Stimulated activated CD8-positive, alpha-beta memory T cell treated with anti-CD3 and anti-CD28 coated beads, Interleukin-4, amount 100 ng/mL, for 4 hours (primary cell): ENCODE measurements at places on chromosomes 11 and 22.

- DNase-seq, result no peak
Measured at GRCh38 chr11:19525714-19526113, 186.9 kb upstream of the NAV2 start.

DNA sequence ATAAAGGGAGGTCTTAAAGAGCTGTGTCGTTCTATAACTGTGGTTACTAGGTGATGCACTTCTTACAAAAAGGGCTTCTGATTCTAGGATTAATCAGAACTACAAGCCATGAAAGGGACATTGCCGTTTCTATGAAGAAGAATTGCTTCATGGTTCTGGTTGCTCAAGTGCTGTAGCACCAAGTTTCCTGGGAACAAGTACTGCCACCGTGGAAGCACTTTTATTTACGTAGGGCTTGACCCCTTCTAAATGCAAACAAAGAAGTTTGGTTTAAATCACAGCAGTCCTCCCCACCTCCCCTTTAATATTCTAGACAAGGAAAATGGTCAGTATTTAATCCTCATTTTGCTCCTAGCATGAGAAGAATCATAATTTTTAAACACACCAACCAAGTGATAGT, 9.8 kb downstream of the YAP1 start:
- no peak for DNase-seq

GRCh38 chr11:24181395-24182047, 315.3 kb upstream of the LUZP2 start:
- no peak for DNase-seq

- DNase-seq, result no peak
Measured at GRCh38 chr11:69512790-69513189, 31.3 kb downstream of the LINC01488 start.

- no peak for DNase-seq
Measured at GRCh38 chr11:10051868-10052586, 242.0 kb downstream of the SBF2 start.

DNA sequence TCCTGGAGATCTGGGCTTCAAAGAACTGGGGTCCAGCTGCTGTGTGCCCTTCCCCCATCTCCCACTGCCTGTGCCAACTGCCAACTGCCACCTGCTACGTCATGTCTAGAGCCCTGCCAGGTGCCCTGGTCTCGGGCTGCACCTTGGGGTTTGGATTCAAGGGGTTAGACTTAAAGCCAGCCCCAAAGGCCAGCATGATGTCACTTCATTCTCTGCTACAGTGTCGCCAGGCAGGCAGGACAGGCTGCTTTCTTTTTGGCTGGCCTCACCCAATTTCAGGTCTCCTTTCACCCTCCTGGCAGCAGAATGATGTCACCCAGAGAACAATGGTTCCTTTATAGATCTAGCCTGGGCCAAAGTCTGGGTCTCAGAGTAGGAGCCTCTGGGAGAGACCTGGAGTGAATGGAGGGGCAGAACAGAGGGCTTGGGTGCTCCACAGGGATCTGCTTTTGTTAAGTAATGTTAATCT, 79.5 kb upstream of the CRYBB3 start:
- DNase-seq, result no peak

GRCh38 chr11:129578006-129578405, 202.4 kb downstream of the BARX2 start:
- DNase-seq, result no peak

DNA sequence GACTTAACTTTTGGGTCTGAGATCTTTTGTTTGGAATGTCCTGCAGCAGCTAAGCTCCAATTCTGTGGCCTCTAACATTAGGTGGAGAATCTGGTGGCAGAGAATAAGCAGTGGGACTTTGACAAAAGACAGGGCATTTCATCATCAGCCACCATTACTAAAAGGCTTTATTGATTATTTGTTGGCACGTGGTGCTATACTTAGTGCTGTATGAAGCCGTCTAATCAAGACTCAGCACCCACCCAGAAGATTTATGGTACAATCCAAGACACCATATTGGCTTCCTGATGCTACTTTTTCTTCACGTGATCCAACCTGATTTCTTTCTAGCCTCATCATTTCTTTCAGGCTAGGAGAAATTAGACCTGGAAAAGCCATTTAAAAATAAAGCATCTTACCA, 80.7 kb upstream of the GRAMD1B start:
- no peak for DNase-seq

GRCh38 chr11:64971421-64972233, at the start of gene MAJIN:
MAJIN (minus strand) TSS chr11:64972108; CDS start chr11:64959405, 12,703 bp downstream.
- DNase-seq, result peak; percentile 74

DNA sequence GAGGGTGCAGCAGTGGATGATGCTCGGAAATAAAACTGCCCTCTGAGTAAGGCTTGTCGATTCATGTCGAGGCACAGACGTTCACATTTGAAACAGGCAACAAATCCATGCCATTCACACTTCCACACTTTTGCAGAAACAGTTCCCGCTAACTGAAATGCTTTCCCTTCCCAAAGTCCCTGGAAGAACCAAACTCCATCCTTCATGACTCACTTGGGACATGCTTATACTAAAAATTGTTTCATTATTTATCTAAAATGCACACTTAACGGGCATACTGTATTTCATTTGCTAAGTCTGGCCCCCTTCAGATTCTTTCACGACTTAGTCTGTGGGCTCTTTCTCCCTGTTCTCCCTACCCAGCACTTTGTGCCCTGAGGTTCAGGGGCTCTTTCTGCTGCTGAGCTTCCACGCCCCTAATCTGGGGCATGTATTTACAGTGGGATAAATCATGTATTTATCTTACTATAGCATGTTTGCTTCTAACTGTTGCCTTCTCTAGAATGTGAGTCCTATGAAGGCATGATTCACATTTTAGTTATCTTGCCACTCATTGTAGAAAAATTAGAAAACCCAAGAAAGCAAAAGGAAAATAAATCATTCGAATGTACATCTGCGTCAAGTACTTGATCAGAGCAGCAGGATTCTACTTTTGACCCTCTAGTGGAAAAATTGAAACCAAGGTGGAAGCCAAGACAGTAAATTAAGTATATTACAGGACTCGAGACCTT, 12.5 kb downstream of the SCGB1A1 start:
- no peak for DNase-seq

DNA sequence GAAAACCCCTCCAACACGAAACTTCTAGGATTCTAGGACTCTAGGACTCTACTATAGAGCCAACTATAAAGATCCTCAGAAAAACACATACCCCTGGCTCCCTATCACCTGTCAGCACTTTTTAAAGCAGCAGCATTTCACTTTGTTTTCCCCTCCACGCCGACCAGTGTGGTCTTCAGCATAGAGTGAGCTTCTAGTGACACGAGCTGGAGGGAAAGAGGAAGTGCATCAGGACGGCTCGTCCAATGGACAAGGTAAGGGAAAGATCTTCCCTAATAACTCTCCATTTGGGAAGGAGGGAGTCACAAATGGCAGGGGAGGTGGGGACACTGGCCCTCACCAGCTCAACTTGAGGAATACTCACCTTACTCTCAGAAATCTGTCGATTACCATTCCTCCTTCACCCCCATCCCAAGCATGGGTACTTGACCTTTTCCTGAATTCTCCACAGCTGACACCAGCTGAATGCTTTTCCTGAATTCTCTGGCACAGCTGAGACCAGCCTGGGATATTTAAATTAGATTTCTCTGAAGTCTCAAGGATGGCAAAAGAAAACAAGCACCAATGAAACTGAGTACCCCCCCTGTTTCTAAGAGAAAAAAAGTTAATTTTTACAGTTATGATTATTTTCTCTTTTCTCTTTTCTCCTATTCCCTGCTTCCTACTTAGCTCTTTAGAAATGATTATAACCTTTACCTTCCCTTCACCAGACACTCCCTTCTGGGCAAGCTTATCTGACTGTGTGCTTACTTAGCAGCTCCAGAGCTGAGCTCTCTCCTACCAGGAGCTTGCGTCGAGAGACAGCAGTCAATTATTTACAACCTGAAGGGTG, 33.3 kb upstream of the NNMT start:
- no peak for DNase-seq

DNA sequence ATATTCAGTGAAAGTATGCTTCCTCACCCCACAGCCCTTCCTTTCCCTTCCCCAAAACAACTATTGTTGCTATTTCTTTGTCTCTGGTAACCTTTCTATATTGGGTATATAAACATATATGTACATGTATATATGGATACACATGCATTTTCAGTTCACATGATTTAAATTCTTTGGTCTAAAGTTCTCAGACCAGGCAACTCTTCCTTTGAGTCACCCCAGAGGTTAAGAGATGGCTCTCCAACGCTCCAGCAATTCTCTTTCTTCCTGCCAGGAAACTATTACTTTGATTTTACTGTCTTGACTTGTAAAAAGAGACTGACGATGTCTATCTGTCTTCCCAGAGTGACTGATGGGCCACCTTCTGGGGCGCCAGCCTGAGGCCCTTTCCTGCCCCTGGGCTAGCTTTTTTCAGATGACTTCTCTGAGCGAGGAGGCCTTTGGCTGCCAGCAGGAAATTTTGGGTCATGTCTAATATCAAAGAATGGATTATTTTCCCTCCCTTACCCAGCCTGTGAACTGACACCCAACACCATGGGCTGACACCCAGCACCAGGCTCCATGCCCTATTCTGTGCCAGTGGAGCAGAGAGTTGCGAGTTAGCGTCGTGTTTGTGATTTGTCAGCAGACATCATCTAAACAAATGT, 14.4 kb upstream of the ST3GAL4 start:
- no peak for DNase-seq

GRCh38 chr11:116948391-116948790, 111.0 kb upstream of the APOA1 start:
- no peak for DNase-seq

DNA sequence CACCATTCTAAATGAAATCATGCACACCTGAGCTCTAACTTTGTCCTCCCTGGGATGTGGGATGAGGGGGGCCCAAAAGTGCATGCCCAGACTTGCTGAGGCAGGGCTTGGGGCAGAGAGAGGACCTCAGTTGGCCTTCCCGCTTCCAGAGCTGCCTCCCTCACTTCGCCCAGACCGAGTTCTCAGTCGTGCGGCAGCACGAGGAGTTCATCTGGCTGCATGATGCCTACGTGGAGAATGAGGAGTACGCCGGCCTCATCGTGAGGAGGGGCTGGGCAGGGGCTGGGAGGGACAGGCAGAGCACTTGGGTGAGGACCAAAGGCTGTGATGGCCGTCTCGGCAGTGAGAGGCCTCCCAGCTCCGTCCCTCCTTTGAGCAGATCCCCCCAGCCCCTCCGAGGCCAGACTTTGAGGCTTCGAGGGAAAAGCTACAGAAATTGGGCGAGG, 8.2 kb downstream of the CFL1 start:
- no peak for DNase-seq

DNA sequence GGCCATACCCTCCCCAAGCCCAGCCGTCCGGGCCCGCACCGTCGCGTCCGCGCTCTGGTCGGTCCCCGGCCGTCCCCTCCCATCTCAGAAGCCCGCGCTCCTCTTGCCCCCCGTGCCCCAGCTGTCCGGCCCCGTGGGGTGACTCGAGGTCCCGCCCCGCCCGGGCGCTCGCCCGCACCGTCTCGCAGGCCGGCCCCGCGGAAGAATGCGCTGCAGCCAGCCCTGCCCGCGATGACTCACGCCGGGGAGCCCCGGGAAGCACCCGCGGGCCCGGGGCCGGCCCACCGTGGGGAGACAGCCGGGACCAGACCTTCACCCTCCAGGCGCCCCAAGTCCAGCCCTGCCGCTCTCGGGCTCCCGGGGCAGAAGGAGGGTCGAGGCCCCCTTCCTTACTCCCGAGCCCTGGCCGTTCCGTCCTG, 320 bp upstream of the PHLDA2 start:
- DNase-seq, result no peak

DNA sequence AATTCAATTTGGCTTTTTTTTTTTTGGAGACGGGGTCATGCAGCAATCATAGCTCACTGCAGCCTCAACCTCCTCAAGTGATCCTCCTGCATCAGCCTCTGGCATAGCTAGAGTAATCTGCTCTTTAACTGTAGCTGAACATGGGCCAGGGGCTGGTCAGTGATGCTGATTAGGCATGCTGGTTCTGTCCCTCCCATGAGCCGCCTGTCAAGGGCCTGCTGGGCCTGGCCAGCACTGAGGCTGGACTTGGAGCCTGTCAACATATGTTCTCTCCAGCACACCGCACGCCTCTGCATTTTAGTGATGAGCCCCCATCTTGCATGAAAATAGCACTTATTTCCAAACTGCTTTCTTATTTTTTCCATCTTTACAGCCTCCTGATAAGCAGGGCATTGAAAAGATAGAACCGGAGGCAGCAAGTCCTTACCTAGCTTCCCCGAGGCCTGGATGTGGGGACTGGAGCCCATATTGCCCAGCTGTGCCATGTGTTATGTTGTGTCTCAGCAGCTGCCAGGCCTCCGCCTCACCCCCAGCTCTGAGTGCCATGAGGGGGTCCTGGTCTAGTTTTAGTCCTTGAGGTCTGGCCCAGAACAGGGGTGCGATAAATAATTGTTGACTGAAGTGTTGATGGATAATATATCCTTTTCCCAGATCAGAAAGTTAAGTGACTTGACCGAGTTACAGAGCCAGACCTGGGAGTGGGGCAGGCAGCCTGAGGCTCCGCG, 80.0 kb downstream of the CTTN start:
- no peak for DNase-seq

GRCh38 chr11:107651672-107652071, 60.2 kb downstream of the SLN start:
- no peak for DNase-seq

- no peak for DNase-seq
Measured at GRCh38 chr11:34346551-34346950, 11.3 kb downstream of the ABTB2 start.

- DNase-seq, result no peak
Measured at GRCh38 chr11:11476499-11476898, 123.4 kb upstream of the CSNK2A3 start.

DNA sequence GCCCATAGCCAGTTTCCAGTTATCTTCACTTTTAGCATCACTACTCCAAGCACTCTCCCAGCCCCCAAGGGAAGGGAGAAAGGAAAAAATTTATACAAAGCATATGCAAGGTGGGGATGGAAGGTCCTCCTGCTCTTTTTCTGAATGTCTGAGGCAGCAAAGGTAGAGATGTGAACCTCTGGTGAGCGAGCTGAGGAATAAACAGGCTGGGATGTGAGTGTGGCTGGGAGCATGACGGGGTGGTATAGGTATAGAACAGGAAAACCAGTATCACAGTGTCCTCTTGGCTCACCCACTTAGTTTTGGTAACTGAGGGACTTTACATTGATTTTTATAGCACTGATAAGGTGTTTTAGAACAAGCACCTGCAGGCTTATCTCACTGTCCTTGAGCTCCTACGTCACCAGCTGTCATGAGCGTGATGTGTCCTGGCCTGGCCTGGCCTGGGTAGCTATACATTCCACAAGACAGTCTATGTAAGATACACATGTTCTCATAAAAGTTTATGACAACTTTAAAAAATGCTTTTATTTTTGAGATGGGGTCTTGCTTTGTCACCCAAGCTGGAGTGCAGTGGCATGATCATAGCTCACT, 10.3 kb upstream of the POLD3 start:
- DNase-seq, result no peak
